ENCODE measurements at places on chromosomes 7 and 10.
A peak's percentile ranks its signal among the peaks of the same experiment; 100 is the strongest.

GRCh38 chr7:156616269-156617202, 24.0 kb upstream of the RNF32 start:
- DNase-seq, result no peak

GRCh38 chr7:150383710-150384397, 4.7 kb downstream of the ZNF775 start:
- DNase-seq, result no peak

- DNase-seq, result no peak
Measured at GRCh38 chr10:52030051-52030790, 283.9 kb upstream of the DKK1 start.

DNA sequence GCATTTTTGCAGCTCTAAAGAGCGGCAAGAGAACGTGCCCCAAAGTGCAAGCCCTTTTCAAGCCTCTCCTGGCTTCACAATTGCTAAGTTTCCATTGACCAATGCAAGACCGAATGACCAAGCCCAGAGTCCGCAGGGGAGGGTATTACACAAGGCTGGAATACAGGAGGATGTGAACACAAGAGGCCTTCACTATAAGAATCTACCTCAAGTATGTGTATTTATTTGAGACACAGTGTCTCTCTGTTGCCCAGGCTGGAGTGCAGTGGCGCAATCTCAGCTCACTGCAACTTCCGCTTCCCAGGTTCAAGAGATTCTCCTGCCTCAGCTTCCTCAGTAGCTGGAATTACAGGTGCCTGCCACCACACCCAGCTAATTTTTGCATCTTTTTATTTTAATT, 22.2 kb upstream of the TPST1 start:
- no peak for DNase-seq

DNA sequence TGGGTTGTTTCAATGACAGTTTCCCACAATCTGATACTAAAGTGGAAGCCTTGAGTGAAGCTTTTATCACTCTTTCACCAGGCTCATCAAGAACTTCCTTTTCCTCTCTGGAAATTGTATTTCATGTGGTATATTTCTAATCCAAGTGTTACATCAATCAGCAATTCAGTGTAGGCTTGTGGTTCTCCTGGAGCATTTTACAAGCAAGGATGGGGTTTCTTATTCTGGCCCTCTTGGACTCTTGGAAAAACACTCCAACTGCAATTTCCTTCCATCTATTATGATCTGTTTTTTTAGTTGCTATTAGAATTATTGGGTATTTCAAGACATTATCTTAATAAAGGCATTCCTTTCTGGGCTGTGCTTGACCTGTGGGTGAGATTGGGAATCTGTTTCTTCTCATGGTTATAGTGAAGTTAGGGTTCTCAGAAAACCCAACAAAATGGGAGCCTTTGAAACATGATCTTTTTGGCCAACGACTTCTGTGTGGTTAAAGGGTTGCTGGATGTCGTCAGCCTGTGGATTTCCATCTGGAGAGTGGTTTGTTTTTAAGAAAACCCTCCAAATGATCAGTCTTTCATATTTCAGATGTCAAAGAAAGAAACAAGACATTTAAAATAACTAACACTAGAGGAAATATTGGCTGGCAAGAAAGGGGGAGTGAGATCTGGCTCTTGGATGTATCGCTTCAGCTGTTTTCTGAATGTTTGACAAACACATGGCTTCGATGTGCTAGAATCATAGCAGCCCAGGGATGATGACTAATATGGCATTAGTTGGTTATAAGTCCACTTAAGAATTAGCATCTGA, 540.2 kb downstream of the LRMDA start:
- DNase-seq, result no peak

- no peak for DNase-seq
Measured at GRCh38 chr7:34189031-34189430, 283.7 kb downstream of the BMPER start.

GRCh38 chr10:93267521-93267920, 193.8 kb downstream of the CYP26A1 start:
- no peak for DNase-seq

- DNase-seq, result no peak
Measured at GRCh38 chr10:102148275-102148674, 3.9 kb upstream of the NOLC1 start.

DNA sequence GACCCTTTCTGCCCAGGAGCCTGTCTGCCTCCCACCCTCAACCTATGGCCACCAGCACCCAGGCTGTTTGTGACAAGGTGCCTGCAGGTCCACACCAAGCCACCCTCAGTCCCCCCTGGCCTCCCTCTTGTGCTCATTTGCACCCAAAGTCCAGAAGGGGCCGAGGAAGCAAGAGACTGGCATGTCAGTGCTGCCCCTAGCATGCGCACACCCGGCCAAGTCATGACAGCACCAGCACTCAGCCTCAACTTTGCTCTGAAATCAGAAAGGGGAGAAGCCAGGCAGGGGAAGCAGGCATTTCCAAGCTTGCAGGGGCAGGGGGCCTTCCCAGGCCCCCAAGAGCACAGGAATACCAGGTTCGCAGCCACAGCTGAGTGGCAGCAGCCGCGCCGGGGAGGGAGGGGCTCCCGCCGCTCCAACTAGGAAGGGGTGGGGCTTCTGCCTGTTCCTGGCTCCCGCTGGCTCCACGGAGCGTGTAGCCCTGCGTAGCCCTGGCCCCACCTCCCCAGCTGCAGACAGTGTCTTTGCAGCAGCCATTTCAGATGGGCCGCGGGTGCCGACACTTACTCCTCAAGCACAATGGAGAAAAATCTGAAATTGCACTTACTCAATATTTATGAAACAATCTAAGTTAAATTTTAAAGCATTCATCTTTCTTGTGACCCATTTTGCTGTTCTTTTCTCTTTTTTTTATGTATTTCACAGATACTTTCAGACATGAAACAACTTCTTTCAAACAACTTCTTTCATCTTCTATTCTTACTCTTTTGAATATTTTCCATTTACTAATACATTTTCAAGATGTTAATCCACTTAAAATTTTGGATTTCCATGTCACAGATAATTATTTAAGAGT, 54.9 kb upstream of the ABCB5 start:
- no peak for DNase-seq

GRCh38 chr10:25934621-25935139, 651 bp downstream of the MYO3A start:
- no peak for DNase-seq

DNA sequence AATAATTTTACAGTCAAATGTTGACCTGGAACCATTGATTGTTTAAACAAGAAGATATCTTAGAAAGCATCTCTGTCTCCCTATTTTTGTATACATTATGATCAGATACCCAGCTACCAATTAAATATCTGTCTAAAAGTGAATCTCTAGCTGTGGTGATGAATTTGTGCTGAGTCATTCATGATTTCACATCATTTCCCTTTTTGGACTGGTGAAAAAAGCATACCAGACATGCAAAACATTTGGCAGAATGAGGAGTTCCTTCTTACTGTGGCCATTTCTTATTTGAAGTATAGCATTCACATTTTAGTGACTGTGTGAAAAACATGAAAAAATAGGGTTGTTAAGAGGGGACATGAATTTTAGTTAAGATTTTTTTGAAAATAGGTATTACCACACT, 98.0 kb upstream of the GATA3 start:
- DNase-seq, result no peak

GRCh38 chr7:10940704-10941355, 32.8 kb upstream of the PHF14 start:
- DNase-seq, result no peak

GRCh38 chr10:29895456-29895855, 163.9 kb downstream of the JCAD start:
- DNase-seq, result no peak

DNA sequence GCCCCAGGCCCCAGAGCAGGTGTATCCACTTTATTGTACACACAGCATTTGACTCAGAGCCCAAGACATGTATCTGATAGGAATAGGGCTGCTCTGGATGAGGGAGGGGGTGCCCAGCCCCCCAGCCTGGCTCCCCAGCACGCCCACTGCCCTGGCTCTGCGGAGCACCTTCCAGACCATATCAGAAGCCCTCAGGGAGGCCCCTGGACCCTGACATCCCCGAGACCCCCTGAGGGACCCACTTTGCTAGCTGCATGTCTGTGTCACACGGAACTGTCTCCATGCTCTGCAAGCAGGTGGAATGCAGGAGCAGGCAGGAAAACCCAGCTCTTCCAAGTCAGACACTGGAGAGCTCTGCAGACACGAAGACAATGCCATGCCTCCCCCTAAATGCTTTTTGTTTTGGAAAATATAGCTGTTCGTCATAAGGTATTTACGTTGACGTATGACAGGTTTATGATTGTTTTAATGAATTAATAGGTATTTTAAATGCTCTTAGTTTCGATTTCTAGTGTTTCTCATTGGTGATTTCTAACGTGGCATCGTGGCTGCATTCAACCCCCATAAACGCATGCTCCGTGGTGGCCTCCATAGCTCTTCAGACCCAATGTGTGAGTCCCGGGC, 92.8 kb upstream of the INSIG1 start:
- no peak for DNase-seq

- no peak for DNase-seq
Measured at GRCh38 chr10:567869-568268, 121.6 kb downstream of the DIP2C start.

- DNase-seq, result no peak
Measured at GRCh38 chr10:42985436-42986316, 91.2 kb upstream of the RET start.

- DNase-seq, result no peak
Measured at GRCh38 chr7:140294454-140294853, 103.9 kb downstream of the SLC37A3 start.

GRCh38 chr7:141463986-141464385, 87.2 kb upstream of the AGK start:
- no peak for DNase-seq

DNA sequence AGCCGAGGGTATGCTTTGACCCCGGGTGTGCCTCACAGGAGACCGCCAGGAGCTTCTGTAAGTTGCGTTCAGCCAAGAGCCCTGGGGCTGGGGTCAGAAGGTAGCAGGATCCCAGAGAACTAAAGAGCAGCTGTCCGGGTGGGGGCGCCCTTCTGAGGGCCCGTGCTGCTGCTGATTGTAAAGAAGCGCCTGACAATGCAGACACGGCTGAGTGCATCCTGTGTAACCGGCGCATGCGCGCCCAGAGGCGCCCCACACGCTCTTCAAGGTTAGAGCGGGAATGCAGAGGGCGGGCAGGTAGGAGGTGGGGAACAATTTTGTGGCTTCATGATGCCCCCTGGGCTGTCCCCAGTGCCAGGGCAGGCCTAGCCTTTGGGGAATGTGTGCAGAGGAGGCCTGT, 210.2 kb upstream of the CTBP2 start:
- DNase-seq, result no peak

DNA sequence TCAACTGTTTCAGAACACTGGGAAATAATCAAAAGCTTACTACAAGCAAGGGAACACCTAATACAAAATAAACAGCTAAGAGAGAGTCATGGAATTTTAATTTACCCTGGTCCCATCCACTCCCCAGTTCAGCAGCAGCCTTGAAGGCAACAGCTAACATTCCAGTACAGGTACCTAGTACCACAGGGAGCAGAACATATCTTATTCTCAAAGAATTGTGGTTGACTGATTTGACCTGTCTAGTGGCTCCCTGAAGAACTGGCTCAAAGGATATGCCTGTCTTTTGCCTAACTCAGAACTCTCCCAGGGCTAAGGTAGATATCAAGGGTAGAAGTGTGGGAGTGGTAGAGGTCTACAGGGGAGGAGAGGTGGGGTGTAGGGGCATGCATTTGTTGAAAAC, 32.3 kb downstream of the SMURF1 start:
- no peak for DNase-seq

GRCh38 chr10:45419676-45420025, 45.6 kb downstream of the ALOX5 start:
- no peak for DNase-seq

GRCh38 chr10:78754269-78755062, 314.3 kb upstream of the ZMIZ1 start:
- no peak for DNase-seq

DNA sequence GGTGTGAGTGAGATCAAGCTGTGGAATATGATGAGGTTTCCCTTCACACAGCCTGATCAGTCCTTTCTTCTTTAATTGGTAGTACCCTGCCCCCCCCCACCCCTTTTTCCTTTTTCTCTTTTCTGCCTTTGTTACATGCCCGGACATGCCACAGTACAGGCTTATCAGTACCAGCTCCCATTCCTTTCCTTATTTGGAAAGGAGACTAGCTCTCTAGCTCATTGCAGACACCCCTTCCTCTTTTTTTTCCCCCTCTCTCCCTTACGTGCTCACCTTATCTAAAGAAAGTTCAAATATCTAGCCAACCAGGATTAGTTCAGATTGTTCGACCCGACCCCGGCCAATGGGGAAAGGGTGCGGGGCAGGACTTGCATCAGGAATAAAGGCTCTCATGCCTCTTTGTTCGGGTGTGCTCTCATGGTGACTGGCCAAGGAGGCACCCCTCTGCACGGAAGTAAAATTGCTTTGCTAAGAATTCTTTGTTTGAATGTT, 230.4 kb downstream of the ACTR3B start:
- DNase-seq, result no peak

DNA sequence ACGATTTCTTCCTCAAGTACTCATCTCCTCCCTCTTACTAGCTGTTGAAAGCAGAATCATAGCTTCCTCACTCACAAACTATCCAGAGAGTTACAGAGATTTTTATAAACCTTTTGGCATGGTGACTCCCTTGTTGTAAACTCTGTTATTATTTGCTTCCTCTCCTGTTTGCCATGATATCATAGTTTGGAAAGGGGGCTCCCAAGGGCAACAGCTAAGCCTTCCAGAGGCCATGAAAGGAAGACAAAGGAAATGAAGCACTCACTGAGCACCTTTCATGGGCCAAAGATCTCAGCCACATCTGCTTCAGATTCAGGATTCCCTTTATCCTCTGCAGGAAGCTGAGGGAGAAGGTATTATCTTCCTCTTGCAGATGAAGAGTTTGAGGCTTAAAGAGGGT, 484.6 kb downstream of the PLXNA4 start:
- DNase-seq, result no peak

DNA sequence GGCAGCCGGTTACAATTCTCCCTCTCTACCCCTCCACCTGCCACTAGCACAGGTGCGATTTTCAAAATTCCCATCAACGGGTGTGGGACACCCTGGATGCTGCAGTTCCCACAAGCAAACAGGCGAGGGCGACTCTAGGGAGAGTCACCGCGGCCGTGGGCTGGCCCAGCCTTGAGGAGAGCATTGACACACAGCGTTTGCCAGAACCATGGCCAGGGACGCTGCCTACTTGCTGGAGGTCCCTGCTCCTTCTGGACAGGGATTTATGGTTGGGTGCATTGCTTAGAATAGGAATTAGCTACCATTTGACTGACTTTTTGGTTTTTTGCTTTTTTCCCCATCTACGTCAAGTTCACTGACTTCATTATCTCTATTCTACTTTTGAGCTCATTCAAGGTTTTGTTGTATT, 19.0 kb upstream of the CLDN4 start:
- DNase-seq, result peak; percentile 46

DNA sequence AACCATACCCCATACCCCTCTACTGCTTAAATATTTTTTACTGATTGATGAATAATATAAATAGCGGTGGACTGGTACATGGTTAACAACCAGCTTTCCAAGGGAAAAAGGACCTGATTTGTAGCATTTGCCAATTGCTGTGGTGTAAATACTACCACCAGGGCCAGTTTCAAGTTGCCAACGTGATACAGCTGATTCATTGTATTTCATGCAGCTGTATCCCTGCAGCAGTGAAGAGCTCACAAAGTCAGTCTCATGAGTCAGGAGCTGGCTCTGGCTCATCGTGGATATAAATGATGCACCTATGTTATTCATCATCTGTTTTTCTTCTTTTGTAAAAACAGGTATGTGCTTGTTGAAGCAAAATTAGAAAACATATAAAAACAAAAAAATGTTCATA, 15.2 kb downstream of the CALML5 start:
- no peak for DNase-seq
